Fibroblast of upper back skin (primary cell): ENCODE measurements at places on chromosomes 16 and 17.

DNA sequence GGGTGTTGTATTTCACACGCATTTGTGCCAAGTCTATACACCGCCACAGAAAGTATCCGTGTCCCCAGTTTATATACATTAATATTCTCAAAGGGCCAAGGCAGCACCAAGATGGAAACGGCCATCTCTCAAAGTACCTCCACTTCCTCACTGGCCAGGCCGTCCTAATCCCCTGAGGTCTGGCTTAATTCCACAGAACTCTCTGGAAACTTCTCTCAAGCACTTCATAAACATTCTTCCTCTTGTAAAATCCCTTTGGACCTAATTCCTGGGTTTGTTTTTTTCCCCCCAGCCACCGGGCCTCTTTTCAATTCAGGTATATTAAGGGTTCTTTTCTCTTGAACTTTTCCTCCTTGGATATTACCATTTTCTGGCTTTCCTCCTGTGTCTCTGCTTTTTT is 5.1 kb upstream of the ERN1 start:
- DNase-seq = no peak

- no peak for DNase-seq
Observed at GRCh38 chr16:53282328-53282727, 151.9 kb upstream of the RBL2 start.

GRCh38 chr17:31834448-31834847 is 24.6 kb downstream of the COPRS start:
- peak; percentile 40 for DNase-seq

- no peak for DNase-seq
Observed at GRCh38 chr16:85707528-85708095, 18.9 kb upstream of the GINS2 start.

DNA sequence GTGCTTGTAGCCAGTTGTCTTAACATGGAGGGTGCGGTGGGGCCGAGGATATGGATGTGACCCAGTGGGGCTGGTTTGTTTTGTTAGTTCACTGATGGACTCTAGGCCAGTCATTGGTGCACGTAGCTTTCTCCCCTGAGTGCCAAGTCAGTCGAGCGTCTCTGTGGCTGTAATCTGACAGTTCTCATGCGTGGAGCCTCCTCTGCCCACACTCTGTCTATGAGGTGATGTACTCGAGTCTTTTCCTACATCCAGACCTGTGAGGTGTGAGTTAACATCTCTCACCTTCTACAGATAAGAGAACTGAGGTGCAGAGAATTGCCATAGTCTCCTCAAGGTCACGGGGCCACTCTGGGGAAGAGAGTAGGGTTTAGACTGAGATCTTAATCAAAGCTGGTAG is 90.2 kb downstream of the MARCHF10 start:
- no peak for DNase-seq

DNA sequence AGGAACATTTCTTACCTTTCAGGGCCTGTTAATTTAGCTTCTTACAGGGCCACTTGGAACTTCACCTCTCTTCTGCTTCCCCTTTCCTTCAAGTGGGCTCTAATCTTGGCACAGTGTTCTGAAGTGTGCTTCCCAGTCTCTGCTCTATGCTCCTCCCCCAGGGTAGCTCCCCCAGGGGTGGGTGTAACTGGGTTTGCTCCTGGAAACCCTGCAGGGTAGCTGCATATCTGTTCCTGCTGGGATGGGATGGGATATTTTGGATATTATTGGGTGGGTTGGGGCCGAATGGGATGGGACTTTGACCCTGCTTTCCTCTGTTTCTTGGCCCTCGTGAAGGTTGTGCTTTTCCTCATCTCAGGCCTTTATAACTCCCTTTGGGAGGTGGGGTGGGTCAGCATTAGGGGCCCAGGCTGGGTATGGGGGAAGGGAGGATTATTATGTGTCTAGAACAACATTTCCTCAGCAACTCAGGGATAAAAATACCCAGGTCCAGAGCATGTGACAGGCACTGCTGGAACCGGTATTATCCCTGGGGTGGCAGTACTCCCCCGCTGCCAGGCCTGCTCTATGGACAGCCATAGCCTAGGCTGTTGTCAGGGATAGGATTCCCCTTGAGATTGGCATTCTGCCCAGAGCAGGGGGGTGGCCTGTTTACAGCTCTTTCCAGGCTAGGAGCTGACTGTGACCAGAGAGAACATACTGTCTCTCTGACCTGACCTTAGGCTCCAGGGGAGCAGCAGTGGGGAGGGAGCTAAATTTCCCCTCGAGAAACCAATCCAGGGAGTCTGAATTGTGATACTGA is 5.0 kb downstream of the NFE2L1 start:
- DNase-seq = peak; percentile 32

GRCh38 chr17:9350080-9350479 is 225.5 kb downstream of the STX8 start:
- DNase-seq = peak; percentile 98

GRCh38 chr16:51163894-51164566 is 13.0 kb upstream of the SALL1 start:
- peak; percentile 55 for DNase-seq

GRCh38 chr16:86982912-86983311 is 334.3 kb downstream of the C16orf95 start:
- no peak for DNase-seq

DNA sequence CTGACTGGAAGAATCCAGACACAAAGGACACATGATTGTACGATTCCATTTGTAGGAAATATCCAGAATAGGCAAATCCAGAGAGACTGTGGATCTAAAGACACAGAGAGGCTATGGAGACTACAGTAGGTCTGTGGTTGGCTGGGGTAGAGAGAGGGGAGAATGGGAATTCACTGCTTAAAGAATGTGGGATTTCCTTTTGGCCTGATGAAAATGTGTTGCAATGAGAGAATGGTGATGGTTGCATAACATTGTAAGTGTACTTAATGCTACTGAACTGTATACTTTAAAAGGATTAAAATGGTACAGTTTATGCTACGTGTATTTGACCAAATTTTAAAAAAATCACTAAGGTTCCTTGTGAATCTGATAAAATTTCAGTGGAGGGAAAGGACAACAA is 62.1 kb downstream of the GPRC5B start:
- peak; percentile 74 for DNase-seq

DNA sequence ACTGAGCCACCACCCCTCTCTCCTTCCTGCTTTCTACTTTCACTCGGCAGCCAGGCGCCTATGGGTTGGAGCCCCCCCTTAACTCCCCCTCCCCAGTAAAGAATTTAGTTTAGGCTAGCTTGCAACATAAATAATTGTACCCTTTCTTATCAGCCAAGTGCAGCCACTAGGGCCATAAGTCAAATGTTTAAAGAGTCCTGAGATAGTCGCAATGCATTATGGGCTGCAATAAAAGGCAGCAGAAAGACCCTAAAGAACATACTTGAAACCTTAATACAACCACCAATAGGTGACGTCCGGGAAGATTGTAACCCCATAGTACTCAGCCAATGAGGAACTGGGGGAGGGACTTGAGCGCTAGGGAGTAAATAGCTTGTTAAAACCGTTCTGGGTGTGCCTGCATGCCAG is 40.5 kb downstream of the C16orf82 start:
- no peak for DNase-seq

DNA sequence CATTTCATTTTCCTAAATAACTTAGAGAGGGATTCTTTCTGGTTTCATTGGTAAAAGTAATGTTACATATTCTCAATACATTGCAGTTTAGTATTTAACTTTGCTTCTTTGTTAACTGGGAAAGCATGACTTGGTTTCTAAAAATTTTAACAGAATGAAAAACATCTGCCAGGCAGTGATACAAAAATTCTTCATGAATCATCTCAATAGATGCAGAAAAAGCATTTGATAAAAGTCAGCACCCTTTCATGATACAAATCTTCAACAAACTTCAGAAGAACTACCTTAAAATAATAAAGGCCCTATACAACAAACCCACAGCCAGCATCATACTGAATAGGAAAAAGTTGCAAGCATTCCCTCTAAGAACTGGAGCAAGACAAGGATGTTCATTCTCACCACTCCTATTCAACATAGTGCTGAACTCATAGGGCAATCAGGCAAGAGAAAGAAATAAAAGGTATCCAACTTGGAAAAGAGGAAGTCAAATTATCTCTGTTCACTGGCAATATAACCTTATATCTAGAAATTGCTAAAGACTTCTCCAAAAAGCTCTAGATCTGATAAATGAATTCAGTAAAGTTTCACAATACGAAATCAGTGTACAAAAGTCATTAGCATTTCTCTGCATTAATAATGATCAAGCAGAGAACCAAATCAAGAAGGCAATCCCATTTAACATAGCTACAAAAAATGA is 50.4 kb downstream of the SLFN5 start:
- peak; percentile 47 for DNase-seq

GRCh38 chr17:63505341-63505740 is 17.8 kb upstream of the KCNH6 start:
- no peak for DNase-seq

GRCh38 chr17:1058423-1059130 is 61.6 kb downstream of the TIMM22 start:
- DNase-seq = peak; percentile 29

GRCh38 chr16:84687715-84688114 is 12.1 kb upstream of the USP10 start:
- peak; percentile 93 for DNase-seq

- no peak for DNase-seq
Observed at GRCh38 chr17:19361944-19362276, 613 bp downstream of the B9D1 start.

- no peak for DNase-seq
Observed at GRCh38 chr17:80545499-80545826, 825 bp downstream of the RPTOR start.

- DNase-seq = peak; percentile 66
Observed at GRCh38 chr17:18980682-18981334, 23.8 kb downstream of the FAM83G start.

DNA sequence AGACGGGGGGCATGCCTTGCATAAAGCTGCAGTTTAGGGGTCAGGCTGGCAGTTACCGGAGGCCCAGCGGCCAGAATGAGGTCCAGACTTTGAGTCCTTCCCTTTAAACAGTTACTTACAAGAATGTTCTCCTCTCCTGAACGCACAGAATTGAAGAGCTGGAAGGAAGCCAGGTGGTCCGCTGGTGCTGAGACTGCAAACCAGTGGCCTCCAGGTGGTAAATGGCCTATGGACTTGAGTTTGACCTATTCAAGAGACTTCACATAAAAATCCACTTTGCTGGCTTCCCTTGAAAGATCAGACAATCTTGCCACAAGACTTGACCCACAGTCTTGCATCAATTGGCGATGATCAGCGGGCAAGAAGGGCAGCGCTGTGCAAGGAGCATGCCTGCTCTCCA is 14.7 kb upstream of the SEZ6 start:
- no peak for DNase-seq

- DNase-seq = peak; percentile 89
Observed at GRCh38 chr16:56985288-56985961, 3.9 kb upstream of the NLRC5 start.

- DNase-seq = no peak
Observed at GRCh38 chr17:58756246-58757161, 850 bp downstream of the PPM1E start.

DNA sequence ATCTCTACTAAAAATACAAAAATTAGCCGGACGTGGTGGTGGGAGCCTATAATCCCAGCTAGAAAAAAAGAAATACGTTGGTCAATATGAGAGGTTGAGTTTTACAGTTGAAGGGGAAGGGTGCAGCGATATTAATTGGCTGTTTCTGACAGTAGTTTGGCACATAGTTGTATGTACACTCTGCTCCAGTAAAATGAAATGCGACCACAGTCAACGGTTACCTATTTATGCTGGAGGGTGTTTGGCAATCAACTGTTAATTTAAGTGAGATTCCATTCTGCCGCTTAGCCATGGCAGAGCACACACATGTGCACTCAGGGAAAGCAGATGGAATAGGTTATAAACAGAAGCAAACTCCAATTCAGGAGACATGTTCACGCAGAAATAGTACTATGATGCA is 9.3 kb upstream of the ZNF594 start:
- DNase-seq = no peak

GRCh38 chr16:81096715-81097208 is 567 bp upstream of the GCSH start:
- no peak for DNase-seq

GRCh38 chr16:50482271-50482670 is 65.9 kb upstream of the NKD1 start:
- DNase-seq = no peak

- DNase-seq = peak; percentile 10
Observed at GRCh38 chr17:61556224-61557188, 34.5 kb downstream of the NACA2 start.

GRCh38 chr17:67421869-67422273 is 44.8 kb downstream of the PITPNC1 start:
- peak; percentile 65 for DNase-seq

DNA sequence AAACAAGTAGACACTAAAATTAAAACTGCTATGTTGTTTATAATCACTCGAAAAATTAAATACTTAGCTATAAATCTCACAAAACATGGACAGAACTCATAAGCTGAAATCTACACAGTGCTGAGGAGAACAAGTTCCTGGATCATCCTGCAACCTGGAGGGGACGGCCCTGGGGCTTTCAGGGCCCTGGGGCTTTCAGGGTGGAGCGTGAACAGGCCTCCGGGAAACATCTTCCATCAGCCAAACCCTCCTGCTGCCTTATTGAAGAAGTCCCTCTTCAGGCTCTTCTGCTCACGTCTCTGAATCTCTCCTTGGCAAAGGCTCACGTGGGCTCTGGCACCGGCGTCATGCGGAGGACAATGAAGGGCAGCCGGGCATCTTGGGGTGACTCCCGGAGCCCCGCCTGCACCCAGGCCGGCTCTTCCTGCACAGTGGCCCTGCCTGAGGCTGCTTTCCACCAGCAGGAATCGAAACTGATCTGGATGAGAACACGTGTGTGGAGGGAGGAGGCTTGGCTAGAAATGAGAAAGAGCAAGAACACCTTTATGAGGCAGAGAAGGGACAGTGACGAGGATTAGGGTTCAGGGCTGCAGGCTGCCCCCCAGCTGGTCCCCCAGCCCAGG is 127.3 kb downstream of the CDRT15L2 start:
- DNase-seq = no peak

DNA sequence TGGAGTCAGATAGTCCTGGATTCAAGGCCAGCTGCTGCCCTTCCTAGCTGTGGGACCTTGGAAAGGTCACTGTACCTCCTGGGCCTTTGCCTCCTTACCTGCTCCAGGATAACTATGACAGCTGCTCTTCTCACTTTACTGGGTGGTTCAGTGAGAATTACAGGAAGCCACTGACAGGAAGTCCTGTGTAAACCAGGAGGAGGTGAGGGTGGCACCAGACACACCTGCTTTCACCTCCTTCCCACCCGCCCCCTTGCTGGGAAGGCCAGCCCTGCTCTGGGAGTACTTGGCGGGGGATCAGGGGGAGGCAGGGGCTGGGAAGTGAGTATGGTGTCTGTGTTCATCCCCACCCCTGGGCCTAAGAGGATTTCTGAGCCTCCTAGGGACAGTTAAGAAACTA is 42.6 kb downstream of the CPNE2 start:
- no peak for DNase-seq

DNA sequence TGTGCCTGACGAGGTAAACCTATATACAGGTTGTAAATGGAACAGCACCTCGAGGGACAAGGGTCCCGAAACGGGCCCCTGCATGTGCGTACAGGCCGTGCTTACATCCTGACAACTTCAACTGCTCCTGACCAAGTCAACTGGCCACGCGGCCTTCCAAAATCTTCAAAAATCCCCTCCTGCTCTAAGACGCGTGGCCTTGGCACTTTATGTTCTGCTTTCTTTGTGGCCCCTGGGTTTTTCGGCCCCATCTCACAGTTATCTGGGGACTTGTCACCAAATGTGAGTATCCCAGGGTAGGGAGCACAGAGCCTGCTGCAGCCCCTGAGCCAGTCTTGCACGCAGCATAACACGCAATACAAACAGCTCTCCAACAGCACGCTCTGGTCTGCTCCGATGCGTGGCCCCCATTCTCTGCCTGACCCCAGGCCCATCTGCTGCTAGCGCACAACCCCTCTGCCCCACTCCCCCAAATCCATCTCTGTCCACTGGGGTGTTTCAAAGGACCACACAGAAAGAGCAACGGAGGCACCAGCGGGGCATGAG is 659 bp downstream of the RPH3AL start:
- DNase-seq = no peak
